Gastroesophageal sphincter (tissue), 4 donors: ENCODE measurements at places on chromosomes 5 and 9. TPM values are rescaled to one million over a fixed set of nuclear protein-coding genes. Genes with fewer than 3 reads are reported as not detected.

IL9 gene
- total RNA-seq: not detected

FBXL7 gene
- total RNA-seq: 32.1 TPM

ADAMTSL2 gene
- 3.9 TPM for total RNA-seq

STKLD1 gene
- total RNA-seq: 0.93 TPM

WHRN gene
- 12.0 TPM for total RNA-seq

S100Z gene
- not detected for total RNA-seq

AJM1 gene
- 8.6 TPM for total RNA-seq

C9orf57 gene
- total RNA-seq: not detected

GPR151 gene
- total RNA-seq: not detected

ORM2 gene
- not detected for total RNA-seq

SPTLC1 gene
- total RNA-seq: 66.6 TPM

ADGRD2 gene
- not detected for total RNA-seq

NEUROG1 gene
- not detected for total RNA-seq

PPP3R2 gene
- not detected for total RNA-seq

KLHL9 gene
- 32.1 TPM for total RNA-seq

CRB2 gene
- total RNA-seq: not detected

PRSS3 gene
- 1.2 TPM for total RNA-seq

RNF208 gene
- not detected for total RNA-seq

CCDC180 gene
- total RNA-seq: 2.6 TPM

B4GALT7 gene
- 15.2 TPM for total RNA-seq

ZNF169 gene
- total RNA-seq: 3.1 TPM

SOX30 gene
- 0.16 TPM for total RNA-seq

PGM5 gene
- 719 TPM for total RNA-seq

KCNN2 gene
- 3.4 TPM for total RNA-seq

FOXD4 gene
- 0.89 TPM for total RNA-seq

TMEM232 gene
- 3.0 TPM for total RNA-seq

FSTL4 gene
- 0.22 TPM for total RNA-seq

PLK2 gene
- total RNA-seq: 52.1 TPM

PCDHA1 gene
- not detected for total RNA-seq

WNK2 gene
- total RNA-seq: 26.8 TPM

CAPSL gene
- not detected for total RNA-seq

QRFP gene
- total RNA-seq: not detected

C9orf78 gene
- 105 TPM for total RNA-seq

SLC36A2 gene
- total RNA-seq: not detected

TMEFF1 gene
- 1.1 TPM for total RNA-seq

SLC6A3 gene
- total RNA-seq: not detected

GLE1 gene
- 18.7 TPM for total RNA-seq

SHISAL2B gene
- not detected for total RNA-seq

GRAMD2B gene
- total RNA-seq: 47.8 TPM

C5orf52 gene
- not detected for total RNA-seq
